CD4-positive, alpha-beta T cell treated with Interferon gamma for 1 hour (primary cell): ENCODE measurements at places on chromosomes 12 and 14.
A peak's percentile ranks its signal among the peaks of the same experiment; 100 is the strongest.

DNA sequence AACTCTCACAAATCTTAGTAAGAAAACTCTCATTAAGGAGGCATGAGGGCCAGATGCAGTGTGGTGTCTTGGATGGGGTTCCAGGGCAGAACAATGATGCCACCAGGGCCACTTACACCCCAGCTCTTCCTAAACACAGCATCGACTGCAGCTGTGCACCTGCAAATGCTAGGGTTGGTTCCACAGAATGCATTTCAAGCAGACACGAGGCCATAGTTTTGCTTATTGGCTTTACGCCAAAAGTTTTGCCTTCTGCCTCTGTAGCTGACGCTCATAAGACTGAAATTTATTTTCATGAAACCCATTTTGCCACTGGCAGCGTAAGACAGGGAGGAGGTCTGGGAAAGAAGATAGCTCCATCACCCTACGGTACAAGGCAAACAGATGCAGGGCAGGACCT, 179.0 kb downstream of the RIMBP2 start:
- no peak for DNase-seq

GRCh38 chr14:73997944-73998447, 21.1 kb downstream of the ENTPD5 start:
- DNase-seq, result no peak

- DNase-seq, result peak; percentile 62
Measured at GRCh38 chr14:74905595-74906142, 17.4 kb downstream of the RPS6KL1 start.

DNA sequence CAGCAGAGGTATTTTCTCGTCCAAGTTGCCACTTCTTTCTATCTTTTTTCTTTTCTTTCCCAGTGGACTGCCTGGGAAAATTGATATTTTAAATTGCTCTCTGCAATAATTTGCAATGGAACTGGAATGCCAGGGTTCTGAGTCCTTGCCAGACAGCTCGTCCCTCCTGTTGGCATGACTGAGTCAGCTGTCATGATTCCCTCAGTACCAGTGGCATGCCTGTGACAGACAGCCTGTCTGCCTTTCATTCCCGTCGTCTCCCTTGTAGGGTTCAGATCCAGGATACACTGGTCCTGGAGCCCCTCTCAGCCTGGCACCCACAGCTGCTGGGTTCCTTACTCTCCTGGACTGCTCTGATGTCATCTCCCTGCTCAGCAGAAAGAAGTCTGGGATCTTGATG, 84.8 kb downstream of the PTPN11 start:
- no peak for DNase-seq

DNA sequence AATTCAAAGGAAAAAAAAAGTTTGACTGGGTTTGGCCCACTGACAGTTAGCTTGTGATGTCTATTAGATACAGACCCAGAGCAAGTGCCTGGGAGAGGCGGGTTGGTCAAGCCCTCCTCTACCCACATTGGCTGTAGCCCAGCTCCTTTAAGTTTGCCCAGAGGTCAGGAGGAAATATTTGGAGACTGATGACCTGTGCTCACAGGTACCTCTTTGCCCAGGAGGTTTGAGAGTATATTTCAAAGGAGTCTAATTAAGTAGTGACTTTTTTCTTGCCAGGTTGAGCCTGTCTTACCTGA, 21.8 kb upstream of the PDE1B start:
- no peak for DNase-seq

DNA sequence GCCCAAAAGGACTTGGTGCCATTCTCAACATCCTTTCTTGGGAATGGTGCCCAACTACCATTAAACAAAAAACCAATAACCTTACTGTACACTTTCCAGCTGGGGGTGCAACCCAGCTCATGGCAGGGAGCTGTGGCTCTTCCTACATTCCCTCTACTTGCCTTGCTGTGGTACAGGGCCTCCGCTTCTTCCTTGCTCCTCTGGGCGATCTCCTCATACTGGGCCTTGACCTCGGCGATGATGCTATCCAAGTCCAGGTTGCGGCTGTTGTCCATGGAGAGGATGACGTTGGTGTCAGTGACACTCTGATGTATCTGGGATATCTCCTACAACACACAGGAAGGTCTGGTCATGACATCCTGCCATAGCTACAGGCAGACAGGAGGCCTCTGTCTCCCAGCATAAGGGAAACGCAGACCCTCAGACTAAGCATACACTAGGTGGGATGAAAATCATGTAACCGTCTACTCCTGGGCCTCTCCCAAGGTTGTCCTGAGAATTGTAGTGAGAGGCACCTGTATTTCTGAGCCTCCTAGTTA, 3.9 kb downstream of the KRT2 start:
- DNase-seq, result no peak

- no peak for DNase-seq
Measured at GRCh38 chr14:56751471-56751870, 58.8 kb downstream of the OTX2 start.

- DNase-seq, result no peak
Measured at GRCh38 chr12:127829281-127830064, 437.5 kb upstream of the TMEM132C start.

- DNase-seq, result no peak
Measured at GRCh38 chr12:31029916-31030562, 43.6 kb upstream of the DDX11 start.

GRCh38 chr12:58592475-58593207, 327.7 kb downstream of the LRIG3 start:
- no peak for DNase-seq

DNA sequence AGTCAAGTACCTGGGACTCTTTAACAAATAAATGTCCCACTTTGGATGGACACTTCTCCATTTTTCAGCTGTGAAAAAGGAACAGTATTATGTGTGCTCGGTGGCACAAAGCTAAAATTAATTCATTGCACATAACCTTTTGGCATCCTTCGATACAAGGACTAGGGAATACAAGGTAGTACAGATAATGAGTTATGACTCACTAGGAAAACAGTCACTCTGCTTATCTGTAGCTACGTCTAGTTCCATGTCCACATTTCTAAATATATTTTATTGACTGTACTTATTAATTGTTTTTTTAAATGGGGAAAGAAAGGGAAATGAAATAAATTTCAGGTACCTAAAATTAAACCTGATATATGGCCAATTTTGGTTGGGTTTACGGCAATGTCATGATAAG, 35.2 kb upstream of the RIC8B start:
- no peak for DNase-seq

DNA sequence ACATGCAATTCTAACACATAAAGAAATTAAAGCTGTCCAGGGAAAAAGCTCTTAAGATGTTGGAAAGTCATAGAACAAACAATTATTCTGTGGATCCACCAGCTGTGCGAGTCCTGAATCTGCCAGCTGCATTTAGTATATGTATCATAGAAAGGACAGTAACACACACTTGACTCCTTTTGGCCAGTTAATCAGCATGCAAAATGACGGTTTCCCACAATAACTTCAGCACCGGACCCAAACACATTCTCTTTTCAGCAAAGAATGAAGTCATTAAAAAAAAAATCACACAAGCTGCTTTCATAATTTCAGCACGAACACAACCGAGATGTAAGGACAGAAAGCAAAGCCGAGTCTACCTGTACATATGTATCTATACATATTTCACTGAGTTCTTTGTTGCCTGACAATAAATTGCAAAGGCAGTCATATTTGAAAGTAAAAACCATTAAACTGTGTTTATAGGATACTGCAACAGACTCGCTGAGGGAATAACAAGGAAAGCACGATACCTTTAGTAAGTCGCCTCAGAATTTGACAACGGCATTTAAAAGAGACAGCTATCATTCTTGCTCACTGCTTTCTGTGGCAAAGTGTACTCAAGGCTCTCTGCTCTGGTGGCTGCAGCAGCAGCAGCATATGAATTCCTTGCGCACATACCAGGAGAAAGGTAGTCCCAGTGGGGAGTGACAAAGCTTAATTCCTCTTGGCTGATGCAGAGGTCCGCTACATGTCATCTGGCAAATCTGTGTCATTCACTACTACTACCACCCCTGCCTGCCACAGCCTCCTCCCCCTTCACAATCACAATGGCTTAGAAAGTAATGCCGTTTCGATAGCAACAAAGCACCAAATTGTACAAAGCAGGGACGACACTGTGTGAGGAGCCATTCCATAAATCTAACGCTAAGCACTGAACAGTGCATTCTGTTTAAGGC, at the start of gene GRIP1:
Gene GRIP1, minus strand, starts transcription at position 739 of the 938 bp plus-strand sequence. Its CDS starts 172 bp downstream, at position 567.
- DNase-seq, result no peak

DNA sequence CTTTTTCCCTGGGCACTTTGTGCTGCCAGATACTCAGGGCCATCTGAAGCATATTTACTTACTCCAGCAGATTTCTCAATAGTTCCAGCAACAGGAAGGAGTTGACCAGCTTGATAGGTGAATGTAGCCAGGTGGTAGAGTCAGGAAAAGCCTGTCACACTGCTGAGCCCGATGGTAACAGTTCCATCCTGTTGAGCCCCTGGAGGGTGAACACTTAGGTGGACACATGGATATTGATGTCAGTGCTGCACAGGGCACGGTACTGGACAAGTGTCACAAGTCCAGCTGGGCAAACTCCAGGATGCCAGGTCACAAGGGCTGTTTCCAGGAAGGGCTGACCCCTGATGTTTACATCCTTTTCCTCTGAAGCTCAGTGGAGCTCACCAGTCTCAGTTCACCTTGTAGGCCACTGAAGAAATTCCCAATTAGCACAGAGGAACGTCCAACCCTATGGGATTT, 2.3 kb upstream of the SMOC1 start:
- DNase-seq, result no peak

DNA sequence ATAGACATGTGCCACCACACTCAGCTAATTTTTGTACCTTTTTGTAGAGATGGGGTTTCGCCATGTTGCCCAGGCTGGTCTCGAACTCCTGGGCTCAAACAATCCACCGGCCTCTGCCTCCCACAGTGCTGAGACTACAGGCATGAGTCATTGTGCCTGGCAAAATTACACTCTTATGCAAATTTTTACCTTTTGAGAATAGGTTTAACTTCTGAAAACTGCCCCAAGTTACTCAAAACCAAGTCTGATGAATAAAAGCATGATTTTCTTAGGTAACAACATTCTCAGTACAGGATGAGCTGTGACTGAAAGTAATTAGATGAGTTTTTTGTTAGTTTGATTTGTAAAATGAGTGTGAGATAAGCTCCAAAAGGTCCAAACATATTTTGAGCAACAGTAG, 166.0 kb downstream of the RPS29 start:
- no peak for DNase-seq

- DNase-seq, result no peak
Measured at GRCh38 chr14:56341766-56342493, 223.7 kb downstream of the PELI2 start.

- no peak for DNase-seq
Measured at GRCh38 chr12:75890141-75890540, 141.4 kb downstream of the PHLDA1 start.

DNA sequence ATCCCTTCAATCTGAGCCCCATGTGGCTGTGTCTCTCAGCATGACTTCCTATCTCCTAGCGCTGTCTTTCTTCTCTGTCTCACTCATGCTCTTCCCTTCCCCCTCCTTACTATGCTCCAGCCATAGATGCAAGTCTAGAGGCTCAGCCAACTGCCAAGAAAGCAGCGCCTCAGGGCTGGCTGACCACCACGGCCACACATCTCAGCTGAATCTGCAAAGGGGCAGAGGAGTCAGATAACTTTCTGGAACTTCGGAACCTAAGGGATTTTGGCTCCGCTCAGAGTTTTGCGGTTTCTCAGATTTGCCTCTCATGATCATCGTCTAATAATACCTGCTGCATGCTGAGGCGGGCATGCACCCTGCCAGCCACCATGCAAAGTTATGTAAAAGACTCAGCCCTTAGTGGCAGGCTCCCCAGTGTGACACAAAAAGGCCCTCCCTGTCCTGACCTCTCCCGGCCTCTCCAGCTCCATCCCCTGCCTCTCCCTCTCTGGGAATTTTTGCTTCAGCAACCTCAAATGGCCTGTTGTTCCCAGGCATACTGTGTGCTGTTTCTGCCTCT, 5.0 kb upstream of the FGF6 start:
- DNase-seq, result no peak

DNA sequence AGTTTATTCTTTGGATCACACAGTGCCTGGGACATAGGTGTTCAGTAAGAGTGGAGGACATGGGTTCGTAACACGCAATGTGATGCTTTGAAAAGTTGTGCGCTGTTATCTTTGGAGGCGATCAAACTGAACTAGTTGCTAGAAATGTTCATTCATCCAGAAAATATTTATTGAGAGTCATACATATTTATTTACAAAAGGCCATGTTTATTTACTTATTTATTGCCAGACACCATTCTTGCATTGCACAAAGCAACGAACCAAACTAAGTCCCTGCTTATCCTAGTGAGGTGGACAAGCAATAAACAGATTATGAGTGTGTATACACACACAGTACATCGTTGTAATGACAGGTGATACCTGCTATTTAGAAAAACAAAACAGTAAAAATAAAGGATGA, 12.6 kb downstream of the BHLHE41 start:
- DNase-seq, result no peak

GRCh38 chr12:102526656-102527055, 46.3 kb upstream of the IGF1 start:
- no peak for DNase-seq

DNA sequence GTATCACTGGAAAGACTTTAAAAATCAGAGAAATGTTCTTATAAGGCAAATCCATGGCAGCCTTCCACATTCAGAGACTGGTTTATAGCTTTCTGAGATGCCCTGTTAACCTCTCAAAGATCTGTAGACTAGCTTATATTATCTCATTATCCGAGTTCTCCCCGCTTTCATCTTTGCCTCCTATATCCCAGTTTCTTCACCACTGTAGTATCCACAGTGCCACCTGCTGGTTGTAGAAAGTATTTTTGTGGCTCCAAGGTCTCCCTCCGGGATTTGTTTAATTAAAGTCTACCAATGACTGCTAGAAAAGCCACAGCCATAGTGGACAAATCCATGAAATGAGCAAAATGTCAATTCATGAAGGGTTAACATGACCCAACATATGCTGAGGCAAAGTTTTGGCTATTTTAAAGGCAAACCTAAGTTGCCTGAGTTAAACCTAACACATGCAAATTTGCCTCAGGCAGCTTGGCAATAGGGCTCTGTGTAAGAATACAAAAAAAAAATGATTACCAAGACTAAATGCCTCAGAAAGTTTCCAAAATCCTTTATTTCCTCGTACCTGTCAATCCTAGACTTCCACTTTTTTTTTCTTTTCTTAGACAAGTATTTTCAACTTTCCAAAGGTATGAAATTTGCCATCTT, 218.8 kb upstream of the BMP4 start:
- DNase-seq, result peak; percentile 1

DNA sequence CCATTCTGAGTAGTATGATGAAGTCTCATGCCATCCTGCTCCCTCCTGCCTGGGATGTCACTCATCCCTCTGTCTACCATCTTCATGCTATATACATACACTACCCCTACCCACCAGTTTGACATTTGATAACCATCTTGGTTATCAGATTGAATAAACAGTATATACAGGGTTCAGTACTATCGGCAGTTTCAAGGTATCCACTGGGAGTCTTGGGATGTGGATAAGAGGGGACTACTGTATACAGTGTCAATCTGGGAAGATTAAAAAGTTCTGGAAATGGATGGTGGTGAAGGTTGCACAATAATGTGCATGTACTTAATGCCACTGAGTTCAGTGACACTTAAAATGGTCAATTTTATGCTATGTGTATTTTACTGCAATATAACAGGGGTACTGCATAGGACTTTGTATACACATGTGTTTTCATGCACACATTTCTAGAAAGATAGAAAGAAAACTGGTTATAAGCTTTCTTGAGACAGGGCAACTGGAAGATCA, 22.1 kb downstream of the SPPL3 start:
- no peak for DNase-seq
